ENCODE measurements at places on chromosomes 11 and 22.

- DNase-seq, result no peak
Observed at GRCh38 chr11:12291766-12292165, 85.6 kb upstream of the PARVA start.

DNA sequence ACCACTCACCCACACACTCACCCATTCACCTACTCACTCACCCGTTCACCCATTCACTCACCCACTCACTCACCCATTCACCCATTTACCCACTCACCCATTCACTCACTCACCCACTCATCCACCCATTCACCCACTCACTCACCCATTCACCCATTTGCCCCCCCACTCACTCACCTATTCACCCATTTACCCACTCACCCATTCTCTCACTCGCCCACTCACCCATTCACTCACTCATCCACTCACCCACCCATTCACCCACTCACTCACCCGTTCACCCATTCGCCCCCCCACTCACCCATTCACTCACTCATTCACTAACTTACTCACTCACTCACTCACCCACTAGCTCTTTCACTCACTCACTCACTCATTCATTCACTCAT lies 15.0 kb downstream of the MUC5AC start:
- DNase-seq, result no peak

- DNase-seq, result no peak
Observed at GRCh38 chr11:62547691-62548281, 1.2 kb upstream of the AHNAK start.

DNA sequence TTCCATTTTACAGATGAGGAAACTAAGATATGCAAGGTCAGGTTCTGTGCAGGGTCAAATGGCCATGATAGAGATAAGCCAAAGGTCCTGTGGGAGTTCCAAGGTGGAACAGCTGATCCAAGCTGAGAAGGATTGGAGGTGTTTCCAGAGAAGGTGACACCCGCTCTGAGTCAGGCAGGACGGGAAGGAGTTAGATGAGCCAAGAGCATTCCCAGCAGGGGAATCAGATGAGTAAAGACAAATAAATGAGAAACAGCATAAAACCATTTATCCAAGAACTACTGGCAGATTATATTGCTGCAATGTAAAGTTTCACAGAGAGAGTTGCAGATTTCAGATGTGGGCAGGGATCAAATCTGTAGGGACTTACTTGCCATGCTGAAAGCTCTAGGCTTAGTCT lies 18.9 kb upstream of the HEPHL1 start:
- DNase-seq, result no peak

- DNase-seq, result no peak
Observed at GRCh38 chr11:9839550-9839949, 175.7 kb downstream of the SWAP70 start.

DNA sequence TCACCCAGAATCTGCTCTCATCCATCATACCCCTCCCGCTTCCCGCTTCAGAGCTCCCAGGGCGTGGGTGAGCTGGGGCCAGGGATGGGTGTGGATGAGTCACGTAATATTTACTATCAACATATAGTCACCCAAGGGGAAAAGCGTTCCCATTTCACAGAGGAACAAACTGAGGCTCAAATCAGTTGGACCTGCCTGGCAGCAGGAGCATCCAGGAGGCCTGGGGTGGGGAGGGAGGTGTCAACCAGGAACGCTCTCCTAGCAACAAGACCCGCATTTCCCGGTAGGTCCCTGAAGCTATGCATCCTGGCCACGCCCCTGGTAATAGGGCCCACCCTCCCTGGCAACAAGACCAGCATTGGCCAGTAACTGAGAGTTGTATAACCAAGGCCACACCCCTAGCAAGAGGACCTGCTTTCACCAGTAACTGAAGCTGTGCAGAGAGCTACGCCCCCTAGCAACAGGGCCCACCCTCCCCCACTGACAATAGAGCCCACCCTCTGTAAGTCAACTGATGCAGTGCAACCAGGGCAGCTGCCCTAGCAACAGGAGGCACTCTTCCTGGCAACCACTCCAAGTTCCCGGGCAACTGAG lies 32.7 kb upstream of the TXNRD2 start:
- no peak for DNase-seq

Data from activated T-helper 1 cell treated with anti-CD3 and anti-CD28 coated beads, Interleukin-12 subunit alpha, Interleukin-12 subunit beta, Interleukin-2, Interleukin-4 antibody, amounts not matched to agents 30 ng/mL and 10 ng/mL and 1 ng/mL, durations not matched to agents 14 hours and 24 hours and 36 hours (primary cell).